ENCODE measurements at places on chromosomes 5 and 9. TPM values are rescaled to one million over a fixed set of nuclear protein-coding genes. Genes with fewer than 3 reads are reported as not detected.

Gene SH3GLB2
- 143 TPM for total RNA-seq

- no peak for DNase-seq
These were observed 1.0 kb upstream of the EFNA5 start for GRCh38 chr5:107671742-107672210.

GRCh38 chr9:18463991-18464390 lies 10.0 kb upstream of the ADAMTSL1 start:
- no peak for DNase-seq

- DNase-seq: no peak
These were observed 34.9 kb upstream of the PPP3R2 start for GRCh38 chr9:101629636-101630035.

DNA sequence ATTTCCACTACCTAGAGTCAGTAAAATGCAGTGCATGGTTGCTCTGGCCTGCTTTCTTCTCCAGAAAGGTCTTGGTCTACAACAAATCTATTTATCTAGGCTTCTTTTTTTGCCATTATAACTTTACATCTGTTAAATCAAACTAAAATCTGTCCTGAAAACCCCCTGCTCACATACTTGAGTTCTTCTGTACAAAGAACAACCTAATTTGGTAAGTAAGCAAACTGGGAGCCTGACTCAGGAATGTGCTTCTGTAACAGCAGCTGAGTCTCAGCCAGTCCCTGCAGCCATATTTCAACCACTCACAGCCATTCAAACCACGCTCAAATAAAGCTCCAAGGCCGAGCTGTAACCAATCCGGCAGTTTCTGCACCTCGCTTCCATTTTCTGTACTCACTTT lies 95.8 kb downstream of the PLPP1 start:
- no peak for DNase-seq

- DNase-seq: no peak
These were observed 3.9 kb upstream of the ADCY2 start for GRCh38 chr5:7391814-7392692.

DNA sequence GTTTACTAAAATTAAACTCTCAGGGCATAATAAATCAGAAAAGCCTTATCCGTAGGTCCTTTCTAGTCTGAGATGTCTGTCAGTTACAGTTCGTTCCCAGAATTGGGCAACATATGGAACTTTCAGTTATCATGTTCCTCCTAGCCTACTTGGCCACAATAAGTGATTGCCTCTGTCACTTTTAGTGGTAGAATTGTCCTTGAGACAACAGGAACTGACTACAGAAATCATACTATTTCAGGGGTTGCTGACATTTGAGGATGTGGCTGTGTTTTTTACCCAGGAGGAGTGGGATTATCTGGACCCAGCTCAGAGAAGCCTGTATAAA lies 956 bp downstream of the ZNF189 start:
- DNase-seq: no peak

DNA sequence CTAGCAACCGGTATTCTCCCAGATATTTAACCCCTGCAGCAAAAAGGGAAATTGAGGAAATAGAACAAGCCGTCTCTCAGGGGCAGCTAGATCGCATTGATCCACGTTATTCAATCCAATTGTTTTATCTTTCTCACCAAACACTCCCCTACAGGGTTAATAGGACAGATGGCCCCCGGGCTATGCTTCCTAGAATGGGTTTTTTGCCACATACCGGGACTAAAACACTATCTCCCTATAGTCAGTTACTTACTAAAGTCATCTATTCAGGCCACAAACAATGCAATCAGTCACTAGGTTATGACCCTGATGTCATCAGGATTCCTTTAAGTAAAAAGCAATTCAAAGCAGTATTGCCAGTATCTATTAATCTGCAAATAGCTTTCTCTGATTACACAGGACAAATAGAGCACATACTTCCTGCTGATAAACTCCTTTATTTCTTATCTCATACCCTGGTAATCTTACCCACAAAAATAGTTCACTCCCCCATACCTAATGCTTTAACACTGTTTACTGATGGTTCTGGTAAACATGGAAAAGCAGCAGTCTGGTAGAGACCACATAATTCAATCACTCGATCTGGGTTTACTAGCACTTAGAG lies 159.0 kb downstream of the CPLANE1 start:
- no peak for DNase-seq

- peak; percentile 27 for DNase-seq
These were observed 79.4 kb downstream of the AMBP start for GRCh38 chr9:113998525-113999255.

All from glutamatergic neuron (in vitro differentiated cells).